ENCODE measurements at places on chromosomes 5 and 9. TPM values are rescaled to one million over a fixed set of nuclear protein-coding genes. Genes with fewer than 3 reads are reported as not detected.

The TEX53 gene
- not detected for total RNA-seq

The KIF4B gene
- 0.16 TPM for total RNA-seq

The ISL1 gene
- 10.4 TPM for total RNA-seq

The QRFP gene
- total RNA-seq = 0.63 TPM

The F12 gene
- total RNA-seq = 1.3 TPM

The PIP5K1B gene
- 0.18 TPM for total RNA-seq

The SMC2 gene
- total RNA-seq = 6.2 TPM

The STK32A gene
- 8.3 TPM for total RNA-seq

The PFN3 gene
- total RNA-seq = not detected

The OR1Q1 gene
- 0.97 TPM for total RNA-seq

The FOXD4L4 gene
- total RNA-seq = 1.1 TPM

The ACER2 gene
- total RNA-seq = 1.1 TPM

The FOXI1 gene
- total RNA-seq = 0.16 TPM

The LCN9 gene
- total RNA-seq = not detected

The TOPORS gene
- 26.2 TPM for total RNA-seq

Data from motor neuron (in vitro differentiated cells).